Stimulated activated CD8-positive, alpha-beta memory T cell treated with anti-CD3 and anti-CD28 coated beads, Interleukin-2, amount 100 ng/mL, for 1 hour (primary cell): ENCODE measurements at places on chromosomes 4 and X.

DNA sequence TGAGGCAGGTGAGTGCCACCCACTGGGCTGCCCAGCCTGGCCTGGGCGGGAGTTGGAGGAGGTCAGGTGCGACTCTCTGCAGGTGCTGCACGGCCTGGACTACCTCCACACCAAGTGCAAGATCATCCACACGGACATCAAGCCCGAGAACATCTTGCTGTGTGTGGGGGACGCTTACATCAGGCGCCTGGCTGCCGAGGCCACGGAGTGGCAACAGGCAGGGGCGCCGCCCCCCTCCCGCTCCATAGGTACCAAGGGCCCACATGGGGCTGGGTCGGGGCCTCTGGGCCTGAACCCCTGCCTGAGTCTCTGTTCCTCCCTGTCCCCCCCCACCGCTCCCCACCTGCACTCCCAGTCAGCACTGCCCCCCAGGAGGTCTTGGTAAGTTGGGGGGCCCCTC, 2.0 kb downstream of the SRPK3 start:
- no peak for DNase-seq

DNA sequence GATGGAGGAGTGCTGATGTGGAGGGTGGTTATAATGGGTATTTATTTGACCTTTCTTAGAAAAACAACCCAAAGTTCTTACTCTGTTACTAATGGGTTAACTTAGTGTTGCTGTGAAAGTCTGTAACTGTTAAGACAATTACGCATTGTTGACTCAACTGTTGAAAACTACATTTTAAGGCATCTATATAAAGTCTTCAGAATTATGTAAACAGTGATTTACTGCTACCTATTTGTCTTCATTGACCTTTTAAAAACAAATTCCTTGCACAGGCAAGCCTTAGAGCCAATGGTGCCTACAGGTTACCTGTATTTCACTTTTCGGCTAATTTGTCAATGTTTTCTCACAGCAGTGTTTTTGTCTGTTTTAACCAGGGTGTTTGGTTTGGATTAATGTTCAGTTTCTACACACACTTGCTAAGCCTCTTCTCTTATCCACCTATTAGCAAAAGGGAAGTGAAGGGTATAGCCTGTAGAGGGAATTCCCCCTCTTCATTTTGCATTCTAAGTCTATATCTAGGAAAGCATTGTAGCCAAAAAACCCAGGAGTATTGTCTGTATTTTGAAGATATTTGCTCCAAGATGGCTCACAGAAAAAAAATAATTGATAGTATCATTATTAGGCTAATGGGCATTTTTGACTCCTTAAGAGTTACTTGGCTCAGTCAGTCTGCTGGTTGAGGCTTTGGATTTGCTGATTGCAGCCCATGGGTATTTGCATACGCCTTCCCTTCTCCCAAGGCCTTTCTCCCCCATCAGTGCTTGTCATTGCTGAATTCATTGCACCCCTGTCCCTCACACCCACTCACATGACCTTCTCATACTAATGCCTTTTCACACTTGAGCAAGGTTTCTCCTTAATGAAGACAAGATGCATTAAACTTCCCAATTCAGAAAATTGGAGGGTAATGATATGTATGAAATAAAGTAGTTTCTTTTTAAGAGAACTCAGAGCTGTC, 30.5 kb downstream of the AFF1 start:
- DNase-seq = no peak

GRCh38 chr4:83389756-83390505, 55.3 kb upstream of the HPSE start:
- no peak for DNase-seq

- no peak for DNase-seq
Observed at GRCh38 chr4:1578251-1578773, 105.8 kb downstream of the FAM53A start.

- DNase-seq = no peak
Observed at GRCh38 chr4:74670583-74670982, 123.7 kb downstream of the BTC start.

- DNase-seq = no peak
Observed at GRCh38 chr4:8146157-8146556, 12.5 kb downstream of the ABLIM2 start.

GRCh38 chr4:86978709-86979108, 43.9 kb downstream of the AFF1 start:
- DNase-seq = no peak

DNA sequence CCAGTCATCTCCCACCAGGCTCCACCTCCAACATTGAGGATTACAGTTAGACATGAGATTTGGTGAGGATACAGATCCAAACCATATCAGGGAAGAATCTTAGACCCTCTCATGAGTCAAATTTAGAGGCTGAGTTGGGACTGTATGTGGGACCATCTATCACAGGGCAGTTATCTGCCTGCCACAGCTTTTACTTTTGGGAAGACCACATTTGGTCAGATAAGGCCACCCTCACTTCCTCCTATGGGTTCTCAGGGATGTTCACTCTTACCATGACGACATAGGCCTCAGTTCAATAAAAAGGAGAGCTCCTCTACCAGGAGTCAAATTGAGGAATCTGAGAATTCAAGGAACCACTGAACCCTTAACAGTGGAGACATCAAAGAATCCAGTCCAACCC, 2.1 kb downstream of the MAGEB2 start:
- no peak for DNase-seq

GRCh38 chr4:174764105-174764729, 64.8 kb downstream of the GLRA3 start:
- no peak for DNase-seq

DNA sequence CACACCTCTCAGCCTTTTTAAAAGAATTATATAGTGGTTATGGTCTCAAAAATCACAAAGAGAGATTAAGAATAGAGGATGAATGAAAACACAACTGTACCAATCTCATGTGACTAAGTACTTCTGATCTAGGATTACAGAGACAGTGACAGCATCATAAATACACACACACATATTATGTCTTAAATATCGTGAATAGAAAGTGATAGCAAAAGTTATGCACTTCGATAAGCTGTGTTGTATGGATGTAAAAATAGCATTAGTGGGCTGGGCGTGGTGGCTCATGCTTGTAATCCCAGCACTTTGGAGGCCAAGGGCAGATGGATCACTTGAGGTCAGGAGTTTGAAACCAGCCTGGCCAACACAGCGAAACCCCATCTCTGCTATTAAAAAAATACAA, 25.0 kb downstream of the GYPA start:
- no peak for DNase-seq

- DNase-seq = no peak
Observed at GRCh38 chrX:63350465-63350877, 661 bp downstream of the SPIN4 start.

DNA sequence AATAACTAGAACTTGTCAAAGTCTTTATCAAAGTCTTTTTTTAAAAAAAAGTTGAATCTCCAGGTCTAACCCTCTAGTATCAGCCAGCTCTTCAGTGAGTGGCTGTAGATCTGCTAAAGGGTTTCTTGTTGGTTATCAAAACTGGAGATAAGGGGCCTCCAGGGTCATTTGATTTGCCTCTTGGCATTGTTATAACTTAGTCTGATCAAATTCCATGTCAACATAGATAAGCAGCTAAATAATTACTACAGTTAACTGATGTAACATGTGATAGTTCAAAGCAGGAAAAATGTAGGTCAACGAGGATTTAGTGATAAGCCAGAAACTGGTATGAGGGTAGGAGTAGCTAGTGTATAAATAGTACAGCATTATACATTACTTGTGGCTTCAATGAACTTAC, 465.1 kb downstream of the PDHA2 start:
- no peak for DNase-seq

GRCh38 chrX:153468008-153468580, 2.3 kb downstream of the HAUS7 start:
- DNase-seq = no peak

- DNase-seq = no peak
Observed at GRCh38 chr4:5816101-5816500, 76.8 kb downstream of the CRMP1 start.

DNA sequence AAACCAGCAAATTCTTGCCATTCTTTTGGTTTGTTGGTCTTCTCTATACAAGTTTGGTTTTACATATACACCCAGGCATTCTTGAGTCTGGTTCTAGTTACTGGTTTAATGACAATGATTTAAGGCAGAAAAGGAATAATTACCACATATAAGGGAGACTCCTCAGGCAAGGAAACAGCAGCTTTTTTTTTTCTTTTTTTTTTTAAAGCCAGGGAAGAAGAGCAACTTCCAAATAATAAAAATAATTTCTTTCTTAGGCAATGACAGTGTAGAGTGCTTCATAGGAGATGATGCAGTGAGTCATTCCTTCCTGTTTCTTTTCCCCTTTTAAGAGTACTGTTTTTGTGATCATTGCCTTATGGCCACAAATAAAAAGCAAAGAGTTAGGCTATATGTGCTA, 289.7 kb downstream of the DKK2 start:
- DNase-seq = no peak

DNA sequence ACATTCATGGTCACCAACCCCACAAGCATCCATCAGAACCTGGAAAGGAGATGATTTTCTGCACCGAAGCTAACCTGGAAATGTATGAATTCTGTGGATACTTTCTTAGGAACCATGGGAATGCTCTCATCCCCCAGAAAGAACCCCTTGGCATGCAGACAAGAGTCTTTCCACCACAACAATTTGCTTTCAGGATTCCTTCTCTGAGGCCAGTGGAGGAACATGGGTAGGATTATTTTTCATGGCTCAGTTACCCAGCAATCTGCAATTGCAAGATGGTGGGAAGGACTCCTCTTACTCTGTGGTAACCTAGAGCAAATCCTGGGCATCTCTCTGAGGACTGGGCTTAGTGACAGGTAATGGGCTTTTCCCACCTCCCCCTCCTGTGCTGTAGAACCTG, 131.9 kb upstream of the MSX1 start:
- no peak for DNase-seq

- DNase-seq = no peak
Observed at GRCh38 chr4:35541888-35542213, 702.5 kb downstream of the ARAP2 start.

GRCh38 chr4:91099666-91100065, 972.5 kb downstream of the CCSER1 start:
- no peak for DNase-seq

DNA sequence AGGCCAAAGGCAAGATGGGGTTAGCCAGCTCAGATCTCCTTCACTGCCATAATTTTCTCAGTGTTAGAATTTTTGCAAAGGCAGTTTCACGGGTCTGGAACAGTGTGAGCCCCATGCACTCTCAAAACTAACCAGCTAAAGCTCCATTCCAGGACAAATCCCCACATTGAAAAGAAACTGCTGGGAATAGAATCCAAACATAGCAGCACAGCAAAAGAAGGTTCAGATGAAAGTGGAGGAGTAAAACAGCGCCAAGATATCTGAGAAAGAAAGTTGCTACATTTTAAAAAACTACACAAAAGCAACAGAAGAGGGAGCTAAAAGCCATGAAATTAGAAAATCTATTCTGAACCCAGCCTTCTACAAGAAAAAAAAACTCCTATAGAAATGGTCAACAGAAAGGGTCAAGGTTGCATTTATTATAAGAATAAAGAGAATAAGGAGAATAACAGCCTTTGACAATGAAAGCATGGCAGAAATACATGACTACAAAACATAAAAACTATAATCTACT, 39.6 kb upstream of the SLC7A3 start:
- DNase-seq = no peak

DNA sequence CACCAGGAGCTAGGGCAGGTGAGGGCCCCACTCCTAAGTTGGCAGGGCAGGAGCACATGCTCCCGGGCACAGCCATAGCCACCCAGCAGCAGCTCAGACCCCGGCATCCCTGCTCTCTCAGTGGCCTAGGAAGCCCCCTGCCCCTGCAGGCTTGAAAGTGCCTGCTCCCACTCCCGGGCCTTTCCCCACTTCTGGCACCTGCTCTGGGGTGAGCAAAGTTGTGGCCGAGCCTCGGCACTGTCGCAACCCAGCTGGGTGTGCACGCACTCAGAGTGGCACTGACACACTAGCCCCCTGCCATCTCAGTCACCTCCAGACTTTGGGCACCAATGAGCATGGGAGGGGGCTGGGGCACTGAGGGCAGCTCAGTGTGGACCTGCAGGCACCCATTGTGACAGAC, 60.8 kb upstream of the CDKN2AIP start:
- no peak for DNase-seq

GRCh38 chr4:138632856-138633579, 382.6 kb upstream of the NOCT start:
- DNase-seq = no peak

- no peak for DNase-seq
Observed at GRCh38 chr4:81541161-81541945, 69.6 kb upstream of the RASGEF1B start.

- DNase-seq = no peak
Observed at GRCh38 chr4:171342646-171343045, 470.6 kb upstream of the GALNTL6 start.

DNA sequence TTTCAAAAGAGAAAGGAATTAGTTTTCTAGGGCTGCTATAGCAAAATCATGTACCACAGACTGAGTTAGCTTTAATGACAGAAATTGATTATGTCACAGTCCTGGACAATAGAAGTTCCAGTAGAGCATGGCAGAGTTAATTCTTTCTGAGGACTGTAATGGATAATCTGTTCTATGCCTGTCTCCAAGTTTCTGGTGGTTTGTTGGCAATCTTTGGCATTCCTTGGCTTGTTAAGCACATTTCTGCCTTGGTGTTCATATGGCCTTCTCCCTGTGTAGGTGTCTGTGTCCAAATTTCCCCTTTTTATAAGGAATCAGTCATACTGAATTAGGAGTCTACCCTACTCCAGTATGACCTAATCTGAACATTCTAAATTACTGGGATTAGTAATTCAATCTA, 336.1 kb upstream of the PABPC4L start:
- no peak for DNase-seq

DNA sequence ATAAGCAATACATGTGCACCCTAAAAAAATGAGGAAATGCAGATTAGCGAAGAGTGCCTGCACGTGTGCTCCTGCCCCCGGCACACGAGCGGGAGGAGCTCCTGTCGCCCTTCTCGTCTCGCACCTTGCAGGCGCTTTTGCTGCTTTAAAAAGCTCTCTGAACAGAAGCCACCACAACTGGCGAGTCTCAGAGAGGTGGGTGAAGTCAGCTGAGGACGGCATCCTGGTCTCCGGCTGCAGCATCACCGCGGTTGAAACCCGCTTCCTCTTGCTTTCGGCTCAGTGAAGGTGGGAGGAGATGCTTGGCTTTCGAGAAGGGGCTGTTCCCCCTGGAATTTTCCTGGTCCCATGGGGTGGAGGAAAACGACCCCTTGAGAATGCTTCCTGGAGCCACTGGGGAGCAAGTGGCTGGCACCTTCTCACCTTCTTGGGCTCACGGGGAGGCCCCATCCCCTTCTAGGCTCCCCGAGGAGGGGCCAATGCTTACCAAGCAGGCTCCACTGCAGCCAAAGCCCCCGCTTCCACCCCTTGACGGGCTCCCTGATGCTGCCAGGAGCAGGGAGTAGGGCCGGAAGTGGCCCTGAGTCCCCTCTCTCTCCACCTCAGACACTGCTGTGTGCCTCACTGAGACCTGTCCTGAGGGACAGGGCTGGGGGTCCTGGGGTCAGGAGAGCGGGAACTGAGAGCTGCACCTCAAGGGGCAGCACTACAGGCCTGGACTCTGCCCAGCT, 29.2 kb upstream of the MXD4 start:
- peak; percentile 59 for DNase-seq
